ENCODE measurements at places on chromosomes 1 and 21.

DNA sequence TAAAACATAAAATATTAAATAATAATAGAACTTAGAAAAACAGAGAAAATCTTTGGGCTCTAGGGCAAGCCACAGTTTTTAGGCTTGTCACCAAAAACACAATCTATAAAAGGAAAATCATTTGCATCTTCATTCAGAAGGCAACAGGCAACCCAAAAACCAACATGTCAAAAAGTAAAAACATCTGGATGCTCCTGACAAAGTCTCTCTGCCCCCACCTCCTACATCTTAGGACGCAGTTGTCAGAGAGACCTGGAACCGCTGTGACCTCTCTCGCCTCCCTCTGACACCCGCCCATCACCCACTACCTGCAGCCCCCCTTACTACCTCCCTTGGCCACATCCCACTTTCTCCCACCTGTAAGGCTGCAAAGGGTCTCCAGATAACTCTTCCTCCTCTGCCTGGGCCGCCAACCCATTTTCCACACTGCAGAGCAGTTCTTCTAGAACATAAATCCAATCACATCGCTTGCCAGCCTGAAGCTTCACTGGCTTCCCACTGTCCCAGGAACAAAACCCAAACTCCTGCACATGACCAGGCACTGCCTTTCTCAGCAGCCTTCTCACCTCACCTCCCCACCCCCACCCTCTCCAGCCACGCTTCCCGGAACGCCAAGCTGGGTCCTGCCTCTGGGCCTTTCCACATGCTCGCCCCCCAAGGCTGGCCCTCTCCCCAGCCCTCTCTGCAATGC lies 14.7 kb downstream of the PRDM15 start:
- no peak for DNase-seq

DNA sequence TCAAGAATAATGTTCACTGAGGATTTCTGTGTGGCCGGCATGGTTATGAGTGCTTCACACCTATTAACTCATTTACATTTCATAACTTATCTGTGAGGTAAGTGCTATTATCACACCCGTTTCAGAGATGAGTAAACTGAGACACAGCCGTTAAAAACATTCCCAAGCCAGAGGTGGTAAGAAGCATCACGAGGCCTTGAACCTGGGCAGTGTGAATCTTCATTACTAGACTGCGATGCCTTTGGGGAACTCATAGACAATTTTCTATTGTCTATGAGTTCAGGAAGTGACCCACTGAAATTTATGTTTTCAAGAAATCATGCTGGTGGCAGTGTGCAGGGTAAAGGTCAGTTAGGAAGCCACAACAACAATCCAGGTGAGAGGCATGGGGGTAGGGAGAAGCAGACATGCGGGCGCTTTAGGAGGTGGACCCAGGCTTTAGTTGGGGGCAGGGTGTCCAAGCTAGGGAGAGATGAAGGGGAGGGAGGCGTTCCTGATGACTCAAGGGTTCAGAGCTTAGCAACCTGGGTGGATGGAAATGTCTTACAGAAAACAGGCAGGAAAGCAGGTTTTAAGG lies 14.5 kb downstream of the GNG12 start:
- DNase-seq, result no peak

GRCh38 chr1:39438042-39438441 lies 53.4 kb upstream of the BMP8A start:
- DNase-seq, result no peak

- no peak for DNase-seq
Measured at GRCh38 chr1:13807209-13807608, 107.2 kb downstream of the PRDM2 start.

DNA sequence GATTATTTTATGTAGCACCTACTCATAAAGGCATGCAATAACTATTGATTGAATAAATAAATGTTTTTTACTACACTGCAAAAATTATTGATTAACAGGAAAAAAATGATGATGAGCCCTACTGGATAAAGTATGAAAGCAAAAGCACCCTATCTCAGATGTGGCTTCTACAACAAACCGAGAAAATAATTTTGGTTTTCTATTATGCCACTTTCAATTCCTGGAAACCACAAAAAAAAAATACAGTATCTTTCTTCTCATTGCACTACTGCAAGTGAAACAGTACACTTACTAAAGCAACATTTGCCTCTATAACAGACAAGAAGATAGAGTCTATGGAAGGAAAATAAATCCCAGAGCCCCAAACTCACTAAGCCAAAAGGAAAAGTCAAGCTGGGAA lies 1882.4 kb downstream of the NCAM2 start:
- DNase-seq, result no peak

DNA sequence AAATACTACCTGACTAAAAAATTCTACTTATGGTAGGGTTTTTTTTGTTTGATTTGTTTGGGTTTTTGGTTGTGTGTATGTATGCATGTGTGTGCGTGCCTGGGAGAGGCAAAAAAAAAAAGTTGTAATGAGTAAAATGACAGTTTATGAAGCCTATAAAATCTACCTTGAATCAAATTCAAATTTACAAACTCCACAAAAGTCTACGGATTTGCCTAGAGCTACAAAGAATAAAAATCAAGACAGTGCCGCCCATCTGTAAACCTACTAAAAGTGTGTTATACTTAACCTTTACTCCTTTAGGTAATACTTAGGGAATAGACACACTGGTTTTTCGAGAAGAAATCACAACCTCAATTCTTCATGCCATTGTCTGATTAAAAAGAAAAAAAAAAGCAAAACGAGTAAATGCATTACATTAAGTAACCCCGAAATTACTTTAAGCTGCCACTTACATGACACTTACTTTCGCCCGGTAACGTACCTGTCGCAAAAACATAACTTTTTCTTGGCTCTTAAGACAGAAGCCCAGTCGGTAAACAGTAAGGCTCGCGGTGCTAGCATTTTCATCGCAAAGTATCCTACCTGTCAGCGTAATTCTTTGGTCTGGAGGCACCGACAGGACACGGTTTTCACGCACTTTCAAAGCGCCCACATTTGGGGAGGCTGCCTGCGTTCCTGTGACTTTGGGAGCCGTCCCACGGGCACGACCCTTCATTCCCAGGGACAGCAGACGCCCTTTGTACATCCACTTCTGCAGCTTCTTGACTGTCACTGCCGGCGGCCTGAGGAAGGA lies 951 bp downstream of the SYDE2 start:
- no peak for DNase-seq

Data from stimulated activated CD4-positive, alpha-beta T cell treated with anti-CD3 and anti-CD28 coated beads, Interleukin-1b, Interleukin-23, amount 100 ng/mL, for 48 hours (primary cell).